ENCODE measurements at places on chromosomes 7 and 10.

GRCh38 chr10:102604439-102604841 is 39.8 kb upstream of the TRIM8 start:
- no peak for DNase-seq

DNA sequence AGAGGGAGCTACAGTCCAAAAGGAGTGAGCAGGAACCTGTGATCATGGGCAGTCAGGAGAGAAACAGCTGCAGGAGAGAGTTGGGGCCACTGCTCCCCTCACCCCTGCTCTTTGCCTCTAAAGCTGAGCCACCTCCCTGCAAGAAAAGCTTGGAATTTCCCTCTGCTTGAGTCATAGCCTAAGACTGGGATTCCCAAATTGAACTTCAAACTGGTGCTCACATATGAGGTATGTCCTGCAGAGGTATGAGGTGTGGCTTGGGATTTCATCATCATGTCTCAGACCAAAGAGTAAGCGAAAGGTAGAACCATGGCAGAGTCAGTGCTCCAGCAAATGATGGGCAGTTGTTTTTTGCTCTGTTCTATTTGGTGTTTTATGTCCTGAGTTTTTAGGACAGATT is 237.1 kb upstream of the NRP1 start:
- DNase-seq, result no peak

DNA sequence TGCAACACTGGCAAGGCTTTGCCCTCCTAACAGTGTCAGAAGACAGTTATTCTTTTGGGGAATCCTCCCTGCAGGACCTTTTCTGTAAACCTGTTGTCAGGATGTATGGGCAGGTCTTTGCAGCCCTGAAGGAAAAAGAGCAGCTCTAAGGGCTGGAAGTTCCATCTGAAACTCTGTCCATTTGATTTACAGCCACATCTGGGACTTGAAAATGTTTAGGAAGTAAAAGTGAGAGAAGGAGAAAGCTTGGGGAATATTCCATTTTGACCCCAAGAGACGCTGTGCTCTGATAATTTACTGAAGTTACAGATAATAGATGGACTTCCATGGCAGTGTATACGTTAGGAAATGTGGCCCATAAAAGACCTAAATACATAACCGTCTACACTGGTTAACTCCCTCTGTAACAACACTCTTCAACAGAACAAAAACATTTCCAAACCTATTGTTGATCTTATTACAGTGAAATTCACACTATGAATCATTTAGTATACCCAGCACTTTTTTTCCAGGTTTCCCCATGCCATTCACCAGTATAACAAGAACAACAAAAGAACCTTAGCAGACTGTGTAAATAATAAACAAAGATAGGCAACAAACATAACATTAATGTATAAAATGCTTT is 89.1 kb downstream of the KIAA1549 start:
- no peak for DNase-seq

GRCh38 chr10:13834581-13835286 is 248.0 kb downstream of the PRPF18 start:
- no peak for DNase-seq

DNA sequence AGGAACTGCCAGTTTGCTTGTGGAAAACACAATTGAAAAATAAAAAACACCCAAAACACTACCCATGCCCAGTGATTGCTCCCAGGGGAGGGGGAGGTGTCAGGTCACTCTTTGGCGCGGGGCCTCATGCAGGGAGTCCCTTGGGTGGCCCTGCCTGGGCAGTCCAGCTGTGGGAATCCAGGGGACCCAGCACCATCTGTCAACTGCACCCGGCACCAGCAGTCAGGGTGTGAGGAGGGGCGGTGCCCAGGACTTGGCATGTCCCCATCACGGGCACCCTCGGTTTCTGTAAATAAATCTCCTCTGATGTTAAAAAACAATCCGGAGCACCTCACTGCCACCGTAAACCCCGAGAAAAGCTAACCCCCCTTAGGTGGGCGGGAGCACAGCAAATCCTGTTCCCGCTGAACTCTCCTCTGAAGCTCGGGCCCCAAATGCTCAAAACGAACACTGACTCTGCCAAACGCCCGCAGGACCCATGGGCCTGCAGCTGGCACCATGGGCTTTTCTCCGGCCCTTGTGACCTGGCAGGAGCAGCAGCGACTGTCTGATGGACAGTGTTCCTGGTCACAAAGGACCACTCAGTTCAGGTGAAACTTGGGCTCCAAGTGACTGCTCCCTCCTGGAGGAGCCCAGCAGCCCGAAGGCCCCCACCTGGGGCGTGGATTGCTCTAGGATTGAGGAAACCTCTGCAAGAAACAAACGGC is 18.5 kb upstream of the EN2 start:
- no peak for DNase-seq

GRCh38 chr7:11120675-11121220 is 147.1 kb downstream of the PHF14 start:
- DNase-seq, result no peak

DNA sequence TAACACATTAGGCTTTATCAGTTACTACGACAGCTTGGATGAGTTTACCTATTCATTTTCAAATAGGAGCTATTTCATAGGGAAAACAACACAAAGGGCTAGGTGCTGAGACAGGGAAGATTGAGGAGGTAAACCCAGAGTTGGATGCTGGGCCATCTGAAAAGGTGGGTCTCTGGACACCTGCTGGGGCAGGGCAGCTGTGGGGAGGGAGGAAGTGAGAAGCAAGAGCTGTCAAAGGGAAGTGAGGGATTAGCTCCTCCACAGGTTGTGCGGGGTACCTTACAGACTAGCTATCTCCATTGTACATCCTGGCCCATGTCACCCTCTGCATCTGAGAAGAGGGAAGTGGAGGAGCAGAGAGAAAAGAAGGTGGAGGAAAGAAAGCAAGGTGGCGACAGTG is 48.9 kb downstream of the BLNK start:
- DNase-seq, result no peak

- no peak for DNase-seq
These were observed 42.7 kb downstream of the PLAU start for GRCh38 chr10:73953665-73954064.

DNA sequence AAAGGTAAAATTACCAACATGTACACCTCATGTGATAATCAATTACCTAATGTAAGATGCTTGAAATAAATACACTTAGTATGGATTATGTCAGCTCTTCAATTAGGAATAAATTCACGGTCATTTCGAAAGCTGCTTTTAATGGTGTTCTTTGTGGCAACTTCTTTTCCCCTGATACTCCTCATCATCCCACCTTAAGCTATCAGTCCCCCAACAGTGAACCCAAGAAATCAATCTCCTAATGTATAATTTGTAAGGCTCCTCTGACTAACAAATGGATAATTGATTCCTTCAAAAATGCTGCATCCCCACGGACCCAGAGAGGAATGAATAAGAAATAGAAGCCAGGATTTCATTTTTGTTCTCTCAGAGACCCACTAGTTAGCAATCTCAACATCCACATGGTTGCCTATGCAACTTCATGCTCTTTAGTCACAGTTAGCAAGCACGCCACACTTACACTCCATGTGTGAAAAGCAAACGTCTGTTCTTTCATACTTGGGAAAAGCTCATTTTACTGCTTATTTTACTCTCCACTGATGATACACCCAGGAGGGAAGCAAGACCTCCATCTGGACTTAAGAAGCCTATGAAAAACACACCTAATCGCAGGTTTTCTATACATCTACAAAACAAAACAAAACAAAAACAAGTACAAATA is 70.1 kb downstream of the VPS41 start:
- DNase-seq, result no peak

- DNase-seq, result no peak
These were observed 309.4 kb downstream of the RPS24 start for GRCh38 chr10:78342827-78343653.

DNA sequence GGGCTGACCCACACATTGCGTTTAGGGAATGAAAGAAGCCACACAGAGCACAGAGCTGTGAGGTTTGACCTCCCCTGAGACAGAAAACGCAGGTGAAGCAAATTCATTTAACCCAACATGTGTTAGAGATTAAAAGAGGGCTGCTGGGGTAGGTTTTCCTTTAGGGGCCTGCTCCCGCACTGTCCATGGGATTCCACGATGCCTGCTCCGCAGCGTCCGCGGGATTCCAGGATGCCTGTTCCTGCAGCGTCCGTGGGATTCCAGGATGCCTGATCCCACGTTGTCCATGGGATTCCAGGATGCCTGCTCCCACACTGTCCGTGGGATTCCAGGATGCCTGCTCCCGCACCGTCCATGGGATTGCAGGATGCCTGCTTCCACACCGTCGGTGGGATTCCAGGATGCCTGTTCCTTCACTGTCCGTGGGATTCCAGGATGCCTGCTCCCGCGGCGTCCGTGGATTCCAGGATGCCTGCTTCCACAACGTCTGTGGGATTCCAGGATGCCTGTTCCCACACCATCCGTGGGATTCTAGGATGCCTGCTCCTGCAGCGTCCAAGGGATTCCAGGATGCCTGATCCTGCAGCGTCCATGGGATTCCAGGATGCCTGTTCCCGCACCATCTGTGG is 78.7 kb downstream of the VIPR2 start:
- DNase-seq, result no peak

- DNase-seq, result no peak
These were observed 73.0 kb downstream of the CTBP2 start for GRCh38 chr10:125087191-125087896.

GRCh38 chr7:120996988-120997345 is 8.5 kb downstream of the CPED1 start:
- no peak for DNase-seq

DNA sequence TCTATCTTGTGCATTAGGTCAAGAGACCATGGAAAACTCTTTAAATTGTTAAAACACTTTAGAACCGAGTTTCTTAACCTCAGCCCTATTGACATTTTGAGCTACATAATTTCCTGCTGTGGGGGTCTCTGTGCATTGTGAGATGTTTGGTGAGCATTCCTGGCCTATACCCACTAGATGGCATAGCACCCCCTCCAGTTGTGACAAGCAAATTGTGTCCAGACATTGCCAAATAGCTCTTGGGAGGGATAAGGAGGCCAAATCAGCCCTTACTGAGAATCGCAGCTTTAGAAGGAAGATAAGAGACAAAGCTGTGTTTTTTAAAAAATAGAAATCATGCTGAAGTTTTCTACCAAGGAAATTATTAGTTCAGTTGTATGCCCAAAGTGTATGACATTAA is 1158.5 kb upstream of the C7orf33 start:
- no peak for DNase-seq

GRCh38 chr7:2028733-2029132 is 204.0 kb downstream of the MAD1L1 start:
- no peak for DNase-seq

- DNase-seq, result no peak
These were observed 582.9 kb upstream of the ANKRD30A start for GRCh38 chr10:36542493-36542892.

DNA sequence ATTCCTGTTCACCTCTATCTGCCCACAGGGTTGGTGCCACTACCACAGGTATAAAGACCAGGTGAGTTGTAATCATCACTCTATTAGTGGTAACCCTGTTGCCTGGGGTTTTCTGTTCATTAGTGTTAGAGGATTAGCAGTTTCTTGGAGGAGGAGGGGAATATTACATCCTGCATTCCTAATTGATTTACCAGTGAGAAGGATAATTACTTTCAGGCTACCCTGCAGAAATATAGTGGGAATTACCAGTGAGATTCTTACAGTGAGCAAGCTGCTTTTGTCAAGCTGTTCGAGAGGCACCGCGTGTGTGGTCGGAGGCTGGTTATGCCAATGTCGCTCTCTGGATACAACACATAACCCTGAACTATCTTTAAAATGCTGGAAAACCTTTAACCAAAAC is 280.7 kb downstream of the SORCS3 start:
- no peak for DNase-seq

DNA sequence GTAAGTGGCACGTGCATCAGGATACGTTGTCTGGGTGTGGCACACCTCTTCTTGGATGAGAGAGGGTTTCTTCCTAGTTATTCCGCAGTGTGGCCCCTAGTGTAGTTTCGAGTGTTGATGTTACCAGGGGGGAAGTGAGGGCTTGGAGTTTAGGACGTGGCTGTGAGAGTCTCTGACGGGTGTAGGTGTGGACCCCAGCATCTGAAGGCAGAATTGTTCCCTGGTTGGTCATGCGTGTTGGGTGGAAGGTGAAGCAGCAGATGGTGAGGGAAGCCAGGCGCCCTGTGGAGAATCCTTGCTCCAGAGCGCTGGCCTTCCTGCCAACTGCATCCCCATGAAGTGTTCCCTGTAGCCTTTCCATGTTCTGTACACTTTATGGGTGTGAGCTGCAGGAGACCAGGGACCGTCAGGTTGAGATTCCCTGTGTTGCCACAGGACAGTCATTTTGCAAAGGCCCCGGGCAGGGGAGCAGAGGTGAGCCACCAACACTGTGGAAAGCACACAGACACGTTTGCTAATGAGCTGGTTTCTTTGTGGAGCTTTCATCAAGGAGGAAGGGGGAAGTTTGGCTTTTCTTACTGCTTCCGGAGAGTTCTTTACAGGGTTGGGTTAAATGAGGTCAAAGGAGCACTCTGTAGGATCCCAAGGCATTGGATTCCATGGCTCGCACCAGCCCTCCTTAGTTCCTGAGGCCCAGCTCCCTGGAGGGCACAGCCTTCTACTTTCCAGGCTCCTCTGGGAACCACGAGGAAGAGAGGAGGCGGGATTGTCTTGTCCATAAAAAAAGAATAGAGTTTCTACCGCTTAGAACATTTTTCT is 32.0 kb downstream of the TSPAN14 start:
- DNase-seq, result peak; percentile 41

- DNase-seq, result no peak
These were observed 32.3 kb downstream of the NOD1 start for GRCh38 chr7:30446266-30446665.

DNA sequence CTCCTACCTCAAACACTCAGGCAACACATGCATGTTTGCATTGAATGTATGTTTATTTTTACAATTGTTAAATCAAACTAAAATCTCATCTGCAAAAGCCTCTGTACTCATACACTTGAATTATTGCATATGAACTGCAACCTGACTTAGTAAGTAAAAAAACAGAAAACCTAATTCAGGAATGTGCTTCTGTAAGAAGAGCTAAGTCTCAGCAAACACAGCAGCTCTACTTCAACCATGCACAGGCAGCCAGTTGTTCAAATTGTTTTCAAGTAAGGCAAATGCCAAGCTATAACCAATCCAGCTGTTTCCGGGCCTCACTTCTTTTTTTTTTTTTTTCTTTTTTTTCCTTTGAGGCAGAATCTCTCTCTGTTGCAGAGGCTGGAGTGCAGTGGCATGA is 93.5 kb upstream of the MALRD1 start:
- no peak for DNase-seq

DNA sequence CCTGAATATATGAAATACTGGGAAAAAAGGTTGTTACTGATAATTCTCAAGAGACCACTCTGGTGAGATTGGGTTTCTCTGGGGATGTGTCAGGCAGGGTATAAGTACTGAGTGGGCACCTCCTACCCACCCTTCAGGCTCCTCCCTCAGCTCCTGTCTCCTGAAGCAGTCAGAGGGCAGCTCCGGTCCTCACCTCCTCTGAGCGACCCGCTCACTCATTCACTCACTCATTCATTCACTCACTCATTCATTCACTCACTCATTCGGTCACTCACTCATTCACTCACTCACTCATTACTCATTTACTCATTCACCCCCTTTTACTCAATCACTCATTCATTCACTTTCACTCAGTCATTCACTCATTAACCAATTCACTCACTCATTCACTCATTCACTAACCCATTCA is 6.9 kb upstream of the PFKP start:
- DNase-seq, result no peak

GRCh38 chr7:51123322-51124019 is 193.1 kb downstream of the COBL start:
- no peak for DNase-seq
